WTC11 (cell line): ENCODE measurements at places on chromosomes 7 and 10.

GRCh38 chr7:130272381-130273080 is 5.9 kb downstream of the CPA2 start:
- DNase-seq = peak; percentile 29

GRCh38 chr7:46909601-46910051 is 672.3 kb downstream of the TNS3 start:
- no peak for DNase-seq

DNA sequence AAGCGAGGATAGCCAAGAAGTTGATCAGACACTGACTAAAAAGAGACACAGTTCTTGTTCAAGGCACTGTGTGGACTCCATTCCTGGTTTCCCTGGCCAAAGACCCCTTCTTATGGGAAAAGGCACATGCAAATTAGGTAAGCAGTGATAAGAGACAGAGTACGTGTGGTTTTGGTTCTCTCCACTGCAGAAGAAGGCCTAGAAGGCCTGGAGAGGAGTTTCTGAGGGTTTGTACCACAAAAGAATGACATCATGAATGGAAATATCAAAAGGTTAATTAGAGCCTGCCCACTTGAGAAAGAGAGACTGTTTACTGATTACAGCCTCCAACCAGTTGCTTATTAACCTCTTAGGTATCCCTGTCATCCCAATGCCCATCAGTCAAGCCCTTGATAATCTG is 137.5 kb downstream of the ZNF365 start:
- no peak for DNase-seq

DNA sequence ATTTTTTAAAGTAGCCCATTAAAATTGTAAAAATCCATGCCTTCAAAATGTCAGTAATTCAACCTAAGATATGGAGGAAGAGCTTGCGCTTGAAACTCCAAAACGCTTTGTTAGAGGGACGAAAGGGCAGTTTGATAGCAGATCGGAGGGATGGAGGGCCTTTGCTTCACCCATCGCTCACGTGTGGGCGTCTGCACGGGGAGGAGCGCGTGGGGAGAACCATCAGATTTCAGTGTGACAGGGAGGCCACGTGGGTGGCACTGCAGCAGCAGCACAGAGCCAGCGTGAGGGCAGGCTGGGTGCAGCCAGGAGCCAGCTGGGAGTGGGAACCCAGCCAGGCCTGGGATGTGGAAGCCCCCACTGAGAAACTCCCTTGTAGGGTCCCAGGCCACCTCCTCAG is 325.5 kb downstream of the PAXIP1 start:
- no peak for DNase-seq

DNA sequence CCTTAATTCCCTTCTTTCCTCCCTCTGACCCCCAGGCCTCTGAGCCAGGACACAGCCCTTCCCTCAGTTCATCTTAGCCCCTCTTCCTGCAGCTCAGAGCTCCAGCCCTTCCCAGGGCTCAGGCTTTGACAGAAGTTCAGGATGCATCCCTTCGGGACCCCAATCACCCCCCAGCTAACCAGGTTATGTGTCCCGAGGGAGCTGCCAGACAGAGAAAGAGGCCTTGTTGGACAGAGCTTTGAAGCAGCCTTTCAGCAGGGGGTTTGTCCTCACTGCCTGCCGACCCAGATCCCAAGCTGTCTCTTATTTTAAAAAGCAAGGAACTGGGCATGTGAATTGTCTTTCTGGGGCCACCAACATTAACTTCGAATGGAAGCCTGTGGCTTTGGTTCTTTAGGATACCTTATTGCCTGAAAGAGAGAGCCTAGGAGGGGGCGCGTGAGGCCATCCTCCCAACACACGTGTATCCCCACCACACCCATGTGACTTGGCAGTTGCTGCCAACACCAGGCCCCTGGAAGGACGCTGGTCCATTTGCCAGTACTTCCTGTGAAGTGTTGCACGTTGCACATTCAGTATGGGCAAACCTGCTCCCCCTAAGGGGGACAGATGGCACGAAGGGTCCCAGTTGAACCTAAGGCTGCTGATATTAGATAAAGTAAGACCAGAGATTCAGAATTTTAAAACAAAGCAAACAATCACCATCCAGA is 858 bp downstream of the CCDC136 start:
- DNase-seq = no peak

GRCh38 chr10:77685432-77685831 is 47.8 kb upstream of the KCNMA1 start:
- no peak for DNase-seq

GRCh38 chr7:7867846-7868571 is 100.6 kb upstream of the GLCCI1 start:
- no peak for DNase-seq

DNA sequence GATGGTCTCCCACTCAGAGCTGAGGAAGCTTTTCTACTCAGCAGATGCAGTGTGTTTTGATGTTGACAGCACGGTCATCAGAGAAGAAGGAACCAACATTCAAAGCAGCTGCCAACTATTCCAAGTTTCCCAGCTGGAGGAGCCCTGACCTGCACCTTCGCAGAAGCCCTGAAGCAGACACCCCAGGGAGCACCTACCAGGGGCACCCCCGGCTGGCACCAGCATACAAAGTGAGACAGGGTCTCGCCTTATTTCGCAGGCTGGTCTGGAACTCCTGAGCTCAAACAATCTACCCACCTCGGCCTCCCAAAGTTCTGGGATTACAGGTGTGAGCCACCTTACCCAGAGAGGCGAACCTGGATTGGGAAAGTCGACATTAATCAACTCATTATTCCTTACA is 68.6 kb downstream of the KMT2C start:
- DNase-seq = no peak

- DNase-seq = peak; percentile 62
Observed at GRCh38 chr10:44990302-44990655, 10.4 kb upstream of the ZNF22 start.

DNA sequence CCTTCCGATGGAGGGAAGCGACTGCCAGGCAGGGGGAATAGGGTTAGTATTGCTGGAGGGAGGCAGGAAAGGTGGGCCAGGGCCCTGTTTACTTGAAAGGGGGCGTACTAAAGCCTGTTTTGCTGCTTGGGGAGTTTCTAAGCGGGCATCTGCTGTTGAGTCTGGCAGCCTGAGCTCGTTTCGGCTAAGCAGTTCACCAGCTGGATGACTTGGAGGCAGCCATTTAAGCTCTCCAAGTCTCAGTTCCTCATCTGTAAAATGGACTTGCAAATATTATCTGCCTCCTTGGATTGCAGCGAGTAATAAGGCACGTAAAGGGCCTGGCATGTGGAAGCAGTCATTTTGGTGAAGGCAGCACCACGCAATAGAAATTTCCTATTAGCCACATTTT is 44.0 kb downstream of the LDB3 start:
- DNase-seq = no peak

DNA sequence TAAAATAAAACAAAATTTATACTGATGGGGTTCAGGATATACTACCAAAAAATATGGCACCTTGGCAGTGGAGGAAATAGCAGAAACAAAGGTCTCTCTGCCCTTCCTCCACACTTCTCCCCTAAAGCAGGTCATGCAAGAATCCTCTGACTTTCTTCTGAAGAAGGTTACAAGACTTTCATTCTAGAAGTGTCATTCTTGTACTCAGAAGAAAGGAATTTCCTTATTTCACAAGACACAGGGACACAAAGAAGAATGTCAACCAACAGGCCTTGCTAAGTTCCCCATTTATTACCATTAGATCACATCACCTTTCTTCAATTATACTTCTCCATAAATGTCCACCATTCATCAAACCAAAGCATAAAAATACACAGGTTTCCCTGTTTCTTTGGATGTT is 470.2 kb downstream of the PAXIP1 start:
- DNase-seq = no peak

GRCh38 chr7:138716889-138717288 is 15.7 kb upstream of the SVOPL start:
- DNase-seq = no peak

GRCh38 chr10:17147884-17148489 is 18.4 kb upstream of the CUBN start:
- no peak for DNase-seq

GRCh38 chr10:132907821-132908620 is 34.3 kb downstream of the CFAP46 start:
- DNase-seq = peak; percentile 16

- no peak for DNase-seq
Observed at GRCh38 chr10:79492256-79492655, 20.1 kb upstream of the EIF5AL1 start.

GRCh38 chr10:34080485-34081346 is 734.4 kb downstream of the PARD3 start:
- DNase-seq = no peak

GRCh38 chr7:37352251-37352880 is 96.3 kb downstream of the ELMO1 start:
- DNase-seq = no peak

DNA sequence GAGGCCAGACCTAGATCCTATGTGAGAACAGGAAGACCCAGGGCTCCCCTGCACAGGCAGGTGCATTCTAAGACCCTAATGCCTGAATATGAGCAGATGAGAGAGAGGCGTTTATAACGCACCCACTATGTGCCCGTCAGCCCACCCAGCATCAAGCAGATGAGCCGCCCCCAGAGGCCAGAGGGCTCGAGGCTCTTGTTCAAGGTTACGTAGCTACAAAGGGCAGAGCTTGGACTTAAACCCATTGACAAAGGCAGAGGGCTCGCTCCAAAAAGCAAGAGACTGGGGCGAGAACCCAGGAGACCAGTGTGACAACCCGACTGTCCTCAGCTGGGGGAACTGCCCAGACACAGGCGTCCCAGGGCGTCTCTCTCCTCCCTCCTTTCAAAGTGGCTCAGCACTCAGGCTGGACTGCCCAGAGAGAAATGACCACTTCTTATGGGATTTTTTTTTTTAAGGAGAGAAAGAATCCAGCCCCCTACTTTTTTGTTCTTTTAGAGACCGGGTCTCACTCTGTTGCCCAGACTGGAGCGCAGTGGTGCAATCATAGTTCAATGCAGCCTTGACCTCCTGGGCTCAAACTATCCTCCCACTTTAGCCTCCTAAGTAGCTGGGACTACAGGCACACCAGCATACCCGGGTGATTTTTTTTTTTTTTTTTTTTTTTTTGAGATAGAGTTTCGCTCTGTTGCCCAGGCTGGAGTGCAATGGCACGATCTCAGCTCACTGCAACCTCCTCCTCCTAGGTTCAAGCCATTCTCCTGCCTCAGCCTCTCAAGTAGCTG is 40.1 kb downstream of the TNRC18 start:
- DNase-seq = no peak

DNA sequence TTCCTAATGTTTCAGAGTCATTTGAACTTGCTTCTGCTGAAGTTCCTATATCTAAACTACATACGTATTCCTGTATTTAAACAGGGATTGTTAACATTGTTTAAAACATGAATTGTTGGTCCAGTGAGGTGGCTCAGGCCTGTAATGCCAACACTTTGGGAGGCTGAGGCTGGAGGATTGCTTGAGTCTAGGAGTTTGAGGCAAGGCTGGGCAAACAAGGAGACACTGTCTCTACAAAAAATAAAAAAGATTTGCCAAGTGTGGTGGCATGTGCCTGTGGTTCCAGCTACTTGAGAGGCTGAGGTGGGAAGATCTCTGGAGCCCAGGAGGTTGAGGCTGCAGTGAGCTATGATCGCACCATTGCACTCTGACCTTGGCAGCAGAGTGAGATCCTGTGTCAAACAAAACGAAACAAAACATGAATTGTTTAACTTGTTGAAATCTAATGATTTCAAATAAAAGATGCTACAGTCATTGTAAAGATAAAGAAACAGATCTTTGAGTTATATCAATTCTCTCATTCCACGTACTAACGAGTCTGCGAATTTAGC is 809.4 kb downstream of the TYW1 start:
- no peak for DNase-seq

DNA sequence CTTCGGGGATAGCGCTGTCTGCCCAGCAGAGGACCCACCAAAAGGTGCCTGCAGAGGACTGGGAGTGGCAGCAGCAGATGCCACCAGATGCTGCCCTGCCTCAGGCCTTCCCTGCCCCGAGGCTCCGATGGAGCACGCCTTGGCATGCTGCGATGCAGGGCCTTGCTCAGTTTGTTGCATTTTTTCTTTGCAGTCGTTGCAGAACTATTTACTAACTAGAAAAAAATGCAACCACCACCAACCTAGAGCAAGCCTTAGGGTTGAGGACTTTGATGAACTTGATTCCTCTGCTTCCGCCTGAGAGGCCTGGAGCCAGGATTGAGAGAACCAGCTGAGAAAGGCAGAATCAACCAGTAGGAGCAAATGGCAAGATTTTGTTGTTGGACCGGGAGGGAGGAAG is 585.6 kb upstream of the MKI67 start:
- no peak for DNase-seq

DNA sequence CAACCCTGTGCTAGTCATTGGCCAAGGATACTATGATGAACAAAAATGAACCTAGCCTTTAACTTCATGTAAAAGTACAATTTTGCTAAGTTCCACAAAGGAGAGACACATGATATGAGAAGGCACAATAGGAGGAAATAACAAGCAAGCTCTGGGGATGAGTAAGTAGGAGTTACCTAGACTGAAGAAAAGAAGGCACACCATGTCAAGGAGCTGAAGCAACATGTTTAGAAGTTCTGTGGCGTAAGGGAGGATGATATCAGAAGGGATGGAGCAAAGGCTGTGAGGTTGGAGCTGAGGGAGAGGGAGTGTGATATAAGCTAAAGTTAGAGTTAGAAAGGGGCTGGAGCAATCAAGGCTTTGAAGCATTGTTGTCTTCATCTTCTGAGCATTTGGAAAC is 25.6 kb downstream of the KIFBP start:
- DNase-seq = no peak

DNA sequence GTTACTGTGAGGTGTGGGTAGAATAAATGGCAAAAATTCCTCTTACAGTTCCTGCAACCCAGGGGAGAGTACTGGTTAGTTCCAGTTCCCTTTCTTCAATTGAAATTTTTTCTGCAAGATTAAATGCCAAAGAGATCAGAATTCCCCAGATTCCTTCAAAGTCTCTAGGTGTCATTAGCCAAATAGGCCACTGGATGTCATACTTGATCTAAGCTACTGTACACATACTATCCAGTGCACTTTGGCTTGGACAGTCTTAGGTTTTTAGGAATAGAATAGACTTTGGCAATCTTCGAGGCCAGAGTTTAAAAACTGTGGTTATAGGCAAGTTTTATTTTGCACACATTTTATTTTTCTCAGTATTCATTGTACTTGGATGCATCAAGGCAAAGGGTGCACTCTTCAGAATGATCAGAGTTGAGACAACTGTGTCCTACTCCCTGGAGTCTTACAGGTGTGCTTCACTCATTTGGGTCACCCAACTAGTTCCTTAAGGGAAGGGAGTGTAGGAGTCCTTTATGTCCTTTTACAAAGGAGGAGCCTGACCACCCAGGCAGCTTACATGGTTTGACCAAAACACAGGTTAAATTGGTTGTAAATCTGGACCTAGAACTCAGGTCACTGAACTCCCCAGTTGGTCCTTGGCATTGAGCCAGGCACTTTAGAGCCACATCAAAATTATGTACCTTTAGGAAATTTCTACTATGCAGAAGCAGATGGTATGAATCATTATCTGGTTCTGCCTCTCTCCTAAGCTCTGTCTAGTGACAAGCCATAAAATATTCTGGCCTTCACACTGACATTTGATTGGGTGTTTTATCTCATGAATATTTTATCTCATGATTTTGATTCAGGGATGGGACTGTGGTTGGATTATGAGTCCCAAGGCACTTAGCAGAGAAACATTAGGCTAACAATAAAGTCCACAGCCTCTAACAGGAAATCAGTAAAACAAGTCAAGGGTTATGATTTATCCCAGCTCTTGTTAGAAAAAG is 49.5 kb downstream of the ASAH2B start:
- DNase-seq = no peak
